ENCODE measurements at places on chromosomes 5 and 9. TPM values are rescaled to one million over a fixed set of nuclear protein-coding genes. Genes with fewer than 3 reads are reported as not detected.

Gene PCDH12
- total RNA-seq = 22.2 TPM

Gene DOCK2
- 0.44 TPM for total RNA-seq

Gene LCN6
- not detected for total RNA-seq

Gene STK32A
- total RNA-seq = under 0.01 TPM

Gene SPINK6
- total RNA-seq = not detected

Gene CDC26
- 33.7 TPM for total RNA-seq

Gene GNG10
- total RNA-seq = 44.0 TPM

Gene NMUR2
- not detected for total RNA-seq

Gene DIRAS2
- 0.40 TPM for total RNA-seq

Gene GPX8
- 2.0 TPM for total RNA-seq

Gene CER1
- not detected for total RNA-seq

Gene DAP
- 16.1 TPM for total RNA-seq

Gene ZNF883
- 0.22 TPM for total RNA-seq

Gene MARVELD2
- total RNA-seq = 2.0 TPM

Gene EGFLAM
- 0.20 TPM for total RNA-seq

Gene C9orf57
- not detected for total RNA-seq

Gene AJM1
- 1.4 TPM for total RNA-seq

Gene SPATA31A3
- not detected for total RNA-seq

Gene OR1Q1
- not detected for total RNA-seq

Gene SNCAIP
- 10.7 TPM for total RNA-seq

Gene ESM1
- total RNA-seq = 157 TPM

Gene DCTN3
- total RNA-seq = 71.5 TPM

Gene F2RL1
- total RNA-seq = 33.9 TPM

Gene PCDHA9
- total RNA-seq = under 0.01 TPM

Gene NR6A1
- 0.22 TPM for total RNA-seq

Gene SPINK13
- total RNA-seq = not detected

Gene TTLL11
- total RNA-seq = 3.0 TPM

Gene GALT
- 27.0 TPM for total RNA-seq

Gene PCDHB11
- total RNA-seq = 0.44 TPM

Gene KCTD16
- under 0.01 TPM for total RNA-seq

Gene FIBCD1
- not detected for total RNA-seq

Gene LHX3
- not detected for total RNA-seq

Gene PFN3
- not detected for total RNA-seq

Gene TRAPPC13
- 20.3 TPM for total RNA-seq

Gene CFAP90
- total RNA-seq = not detected

Gene SLC27A6
- under 0.01 TPM for total RNA-seq

Gene DIPK1B
- 64.7 TPM for total RNA-seq

Gene TMC1
- total RNA-seq = 0.22 TPM

Gene ITK
- not detected for total RNA-seq

Gene IL5
- total RNA-seq = not detected

Gene TNFSF15
- 2.6 TPM for total RNA-seq

Gene BAAT
- not detected for total RNA-seq

Data from lung microvascular endothelial cell (primary cell).